Endodermal cell (in vitro differentiated cells): ENCODE measurements at places on chromosomes 3 and 15. TPM values are rescaled to one million over a fixed set of nuclear protein-coding genes. Genes with fewer than 3 reads are reported as not detected.
A peak's percentile ranks its signal among the peaks of the same experiment; 100 is the strongest.

GRCh38 chr3:7226393-7226792, 365.5 kb downstream of the GRM7 start:
- no peaks in the 10 kb centered on the region for H3K36me3 ChIP-seq
- DNase-seq = no peak
- H3K27ac ChIP-seq = no peak overlapping the region
- H3K4me1 ChIP-seq = no peaks in the 10 kb centered on the region

DNA sequence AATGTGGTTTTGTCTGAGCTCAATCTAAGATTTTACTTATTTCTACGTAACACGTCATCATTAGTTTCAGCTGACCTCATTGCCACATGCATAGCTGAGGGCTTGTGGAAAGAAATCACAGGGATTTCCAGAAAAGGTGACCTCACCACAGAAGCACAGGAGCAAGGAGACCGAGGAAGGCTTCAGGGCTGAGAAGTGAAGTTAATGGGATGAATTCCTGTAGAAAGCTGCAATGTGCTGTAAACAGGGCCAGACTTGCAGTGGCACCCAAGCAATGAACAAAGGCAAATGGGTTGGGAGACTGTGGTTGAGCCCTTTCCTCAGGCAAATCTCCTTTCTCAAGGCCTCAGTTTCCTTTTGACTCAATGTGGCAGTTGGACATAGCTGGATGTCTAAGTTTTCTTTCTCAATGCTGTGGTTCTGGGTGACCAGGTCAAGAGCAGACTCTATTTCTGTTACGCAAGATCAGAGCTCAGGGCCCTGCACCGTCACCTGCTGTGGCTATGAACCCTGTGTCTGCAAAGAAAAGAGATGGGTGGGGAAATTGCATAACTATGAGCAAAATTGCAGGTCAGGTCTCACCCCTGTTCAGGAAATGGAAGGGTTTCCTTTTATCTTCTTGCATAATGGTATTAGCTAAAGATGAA, 252.2 kb upstream of the TBL1XR1 start:
- no peaks in the 10 kb centered on the region for H3K4me1 ChIP-seq
- no peaks in the 10 kb centered on the region for H3K36me3 ChIP-seq
- H3K4me3 ChIP-seq = no peak overlapping the region
- no peak overlapping the region for H3K27ac ChIP-seq

GRCh38 chr3:38121832-38122461, 15.0 kb downstream of the ACAA1 start:
- DNase-seq = peak; percentile 21
- H3K4me1 ChIP-seq = no peaks in the 10 kb centered on the region
- H3K36me3 ChIP-seq = peaks cover 55% of the 10 kb centered on the region
- no peak overlapping the region for H3K4me3 ChIP-seq
- no peaks in the 10 kb centered on the region for H3K27me3 ChIP-seq

DNA sequence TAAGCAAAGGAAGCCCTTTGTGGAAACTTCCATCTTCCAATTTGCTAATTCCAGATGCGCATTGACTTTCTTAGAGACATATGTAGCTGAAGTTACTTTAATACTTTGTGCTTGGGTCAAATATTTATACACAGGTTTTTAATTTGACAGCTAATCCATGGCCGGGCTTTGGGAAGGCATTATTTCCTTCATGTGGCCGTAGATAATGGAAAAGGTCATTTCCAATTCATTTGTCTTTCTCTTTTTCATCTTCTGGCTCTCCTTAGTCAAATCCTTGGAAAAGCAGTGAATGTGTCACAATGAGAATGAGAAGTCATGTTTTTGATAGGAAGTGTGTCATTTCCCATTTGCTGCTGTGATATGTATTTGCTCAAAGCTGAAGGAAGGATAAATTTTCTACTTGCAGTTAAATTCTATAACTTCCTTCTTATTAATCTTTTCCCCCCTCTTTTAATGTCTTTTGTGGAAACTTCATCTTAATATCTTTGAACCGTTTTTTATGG, 323.3 kb downstream of the CLSTN2 start:
- no peaks in the 10 kb centered on the region for H3K4me1 ChIP-seq
- no peak overlapping the region for H3K27ac ChIP-seq
- H3K4me3 ChIP-seq = no peak overlapping the region
- no peaks in the 10 kb centered on the region for H3K27me3 ChIP-seq
- H3K36me3 ChIP-seq = no peaks in the 10 kb centered on the region

THSD4 gene
- total RNA-seq = 5.4 and 5.7 TPM in 2 replicates

DNA sequence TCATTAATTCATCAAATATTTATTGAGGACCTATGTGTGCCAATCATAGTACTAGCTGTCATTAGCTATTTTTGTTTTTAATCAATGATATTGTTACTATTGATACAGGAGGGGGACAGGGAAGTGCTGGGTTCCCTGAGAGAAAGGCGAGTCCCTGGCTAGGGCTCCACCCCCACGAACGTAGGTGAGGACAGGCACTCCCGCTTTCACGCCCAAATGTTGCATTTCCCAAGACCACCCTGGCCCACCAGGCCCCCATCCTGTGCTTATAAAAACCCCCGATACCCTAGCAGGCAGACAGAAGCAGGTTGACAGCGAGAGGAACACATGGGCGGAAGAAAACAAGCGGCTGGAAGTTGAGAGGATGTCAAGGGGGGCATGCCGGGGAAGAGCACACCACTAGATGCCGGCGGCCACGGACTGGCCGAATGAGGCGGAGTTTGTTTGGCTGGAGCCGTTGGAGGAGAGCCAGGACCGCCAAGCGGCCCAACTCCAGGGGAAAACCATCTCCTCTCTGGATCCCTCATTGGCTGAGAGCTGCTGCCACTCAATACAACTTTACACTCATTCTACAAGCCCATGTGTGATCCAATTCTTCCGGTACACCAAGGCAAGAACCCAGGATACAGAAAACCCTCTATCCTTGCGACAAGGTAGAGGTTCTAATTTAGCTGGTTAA, 798.7 kb upstream of the SEMA6D start:
- H3K27me3 ChIP-seq = peaks cover 25% of the 10 kb centered on the region
- H3K36me3 ChIP-seq = no peaks in the 10 kb centered on the region
- H3K4me3 ChIP-seq = no peak overlapping the region

DNA sequence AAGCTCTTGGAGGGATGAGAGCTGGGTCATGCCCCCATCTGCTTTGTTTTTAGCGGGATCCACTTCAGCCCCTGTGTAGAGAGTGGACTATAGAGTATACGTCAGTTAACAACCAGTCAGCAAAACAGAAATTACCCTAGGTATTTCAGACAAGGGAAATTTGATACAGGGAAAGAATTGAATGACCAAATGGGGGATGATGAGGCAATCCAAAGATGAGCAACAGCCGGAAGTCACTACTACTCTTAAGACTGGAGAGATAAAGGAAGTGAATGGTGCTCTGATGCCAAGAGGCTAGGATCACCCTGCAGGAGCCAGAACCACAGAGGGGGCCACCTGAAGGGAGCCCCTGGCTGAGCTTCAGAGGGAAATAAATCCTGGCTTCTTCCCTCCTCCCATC, 1.7 kb upstream of the GPR62 start:
- peaks cover 46% of the 10 kb centered on the region for H3K27me3 ChIP-seq
- no peak overlapping the region for H3K27ac ChIP-seq
- H3K4me1 ChIP-seq = no peaks in the 10 kb centered on the region
- no peak for DNase-seq
- peaks cover 19% of the 10 kb centered on the region for H3K36me3 ChIP-seq
- no peak overlapping the region for H3K4me3 ChIP-seq

DNA sequence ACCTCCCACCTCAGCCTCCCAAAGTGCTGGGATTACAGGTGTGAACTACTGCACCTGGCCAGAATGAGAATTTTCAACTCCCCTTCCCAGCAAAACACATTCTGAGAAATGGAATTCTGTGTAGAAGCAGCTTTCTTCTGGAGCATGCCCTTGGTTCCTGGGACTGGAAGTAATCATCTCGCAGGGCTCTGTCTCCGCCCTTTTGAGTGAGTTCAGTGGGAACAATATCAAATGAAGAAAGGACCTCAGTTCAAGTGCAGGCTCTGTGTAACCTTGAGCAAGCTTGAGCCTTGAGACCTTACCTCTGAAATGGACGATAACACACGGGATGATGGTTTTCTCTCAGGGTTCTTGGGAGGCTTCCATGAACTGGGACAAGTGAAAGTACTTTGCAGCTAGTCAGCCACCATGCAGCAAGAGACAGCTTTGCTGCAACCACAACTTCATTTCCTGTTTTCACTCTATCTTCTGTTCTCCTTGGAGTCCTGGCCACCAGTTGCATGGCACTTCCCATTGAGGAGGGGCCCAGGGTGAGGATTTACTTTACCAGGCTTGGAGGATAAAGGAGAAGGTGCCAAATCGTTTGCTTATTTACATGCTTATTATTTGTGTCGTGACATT, 35.7 kb upstream of the IGF1R start:
- H3K27ac ChIP-seq = no peak overlapping the region
- no peak for DNase-seq
- H3K27me3 ChIP-seq = no peaks in the 10 kb centered on the region
- H3K4me3 ChIP-seq = no peak overlapping the region

DNA sequence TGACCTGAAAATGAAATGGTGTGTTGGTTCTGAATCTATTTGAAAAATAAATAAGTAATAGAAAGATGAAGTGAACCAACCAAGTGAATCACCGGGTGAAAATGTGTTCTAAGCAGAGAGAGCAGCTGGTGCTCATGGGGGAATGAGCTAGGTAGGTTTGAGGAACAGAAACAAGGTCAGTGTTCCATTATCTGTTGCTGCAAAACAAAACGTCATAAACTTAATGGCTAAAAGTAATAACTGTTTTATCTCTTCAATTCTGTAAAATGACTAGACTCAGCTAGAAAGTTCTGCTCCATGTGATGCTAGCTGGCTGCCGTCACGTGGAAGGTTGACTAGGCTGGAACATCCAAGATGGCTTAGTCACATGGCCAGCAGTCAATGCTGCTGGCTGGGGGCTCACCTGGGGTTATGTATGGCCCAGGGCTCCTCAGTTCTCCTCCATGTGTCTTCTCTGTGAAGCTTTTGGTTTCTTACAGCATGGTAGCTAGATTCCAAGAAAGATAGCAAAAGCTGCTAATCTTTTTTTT, 13.3 kb upstream of the SH3BP5 start:
- no peak overlapping the region for H3K27ac ChIP-seq
- H3K4me3 ChIP-seq = no peak overlapping the region
- no peak for DNase-seq
- H3K36me3 ChIP-seq = no peaks in the 10 kb centered on the region
- H3K27me3 ChIP-seq = no peaks in the 10 kb centered on the region

DNA sequence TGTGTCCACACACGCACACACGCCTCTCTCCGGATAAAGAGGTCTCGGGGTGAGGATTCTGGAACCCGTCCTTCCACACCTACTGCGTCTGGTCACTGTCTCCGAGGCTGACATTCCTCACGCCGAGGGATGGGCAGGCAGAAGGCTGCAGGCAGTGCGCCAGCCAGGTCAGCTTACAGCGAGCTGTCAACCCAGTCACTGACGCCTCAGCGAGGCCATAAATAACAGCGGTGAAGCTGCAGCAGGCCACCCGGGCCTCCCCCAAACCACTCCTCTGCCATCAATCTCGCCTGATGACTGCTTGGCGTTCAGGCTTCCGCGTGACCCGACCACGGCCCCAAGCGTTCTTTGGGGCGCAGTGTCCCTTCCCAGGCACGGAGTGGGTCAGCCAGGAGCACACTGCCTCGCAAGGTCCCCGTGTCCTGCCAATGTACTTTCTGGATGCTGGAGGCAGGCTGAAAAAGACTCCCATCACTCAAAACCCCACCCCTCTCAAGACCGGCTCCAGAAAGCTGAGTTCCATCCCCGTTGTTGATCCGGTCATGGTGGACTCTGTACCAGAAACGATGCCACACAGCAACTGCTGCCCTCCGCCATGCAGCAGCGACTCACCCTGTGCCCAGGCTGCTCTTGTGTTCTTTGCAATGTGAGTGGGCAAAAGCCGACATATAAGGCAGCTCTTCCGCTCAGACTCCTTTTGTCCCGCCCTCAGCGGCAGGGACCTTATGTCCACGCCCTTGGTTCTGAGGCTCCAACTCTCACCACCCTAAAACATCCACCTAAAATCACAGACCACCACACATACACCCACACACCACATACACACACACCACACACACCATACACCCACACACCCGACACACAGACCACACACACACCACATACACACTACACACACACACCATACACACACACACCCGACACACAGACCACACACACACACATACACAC, 27.1 kb downstream of the CPN2 start:
- no peak for DNase-seq
- H3K27me3 ChIP-seq = no peaks in the 10 kb centered on the region
- H3K4me1 ChIP-seq = no peaks in the 10 kb centered on the region
- no peaks in the 10 kb centered on the region for H3K36me3 ChIP-seq
- no peak overlapping the region for H3K4me3 ChIP-seq

CHRNA5 gene
- total RNA-seq = 7.2 to 23.2 TPM (median 23.0 TPM) in 3 replicates

GRCh38 chr15:72784456-72784876, 908 bp upstream of the ADPGK start:
- no peak for DNase-seq
- H3K4me3 ChIP-seq = peak overlapping the region; percentile 99
- peak overlapping the region; percentile 80 for H3K27ac ChIP-seq
- no peaks in the 10 kb centered on the region for H3K27me3 ChIP-seq

GRCh38 chr3:194395778-194396538, 3.1 kb downstream of the GP5 start:
- DNase-seq = peak; percentile 79
- H3K27ac ChIP-seq = no peak overlapping the region
- H3K27me3 ChIP-seq = peaks cover 54% of the 10 kb centered on the region
- H3K4me3 ChIP-seq = no peak overlapping the region
- H3K4me1 ChIP-seq = peaks cover 5% of the 10 kb centered on the region

SATB1 gene
- 37.5 to 76.6 TPM (median 38.6 TPM) in 3 replicates for total RNA-seq

DNA sequence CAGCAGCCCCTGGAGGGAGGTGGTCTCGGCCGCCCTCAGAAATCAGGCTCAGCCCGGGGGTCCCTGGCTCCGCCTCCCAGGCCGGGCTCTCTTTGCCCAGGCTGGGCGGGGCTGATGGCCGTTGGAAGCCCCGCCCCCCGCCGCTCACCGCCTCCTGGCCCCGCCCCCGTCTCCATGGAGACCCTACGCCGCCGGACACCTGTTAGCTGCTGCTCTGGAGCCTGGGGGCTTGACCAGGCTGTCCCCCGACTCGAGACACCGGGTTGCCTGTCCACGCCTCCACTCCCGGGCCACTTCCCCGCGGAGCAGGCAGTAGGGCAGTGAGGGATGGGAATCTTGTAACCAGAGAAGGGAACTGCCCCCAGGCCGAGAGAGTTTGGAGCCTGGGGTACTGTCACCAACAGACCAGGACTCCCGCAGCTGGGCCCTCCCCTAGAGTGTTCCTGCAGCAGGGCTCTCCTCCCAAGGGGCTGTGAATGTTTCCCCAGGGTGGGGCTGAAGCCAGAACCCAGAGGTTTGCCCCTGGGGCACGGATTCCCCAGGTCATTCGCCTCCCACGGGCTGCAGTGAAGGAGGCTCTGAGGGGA, 27.8 kb upstream of the RPL32 start:
- no peak overlapping the region for H3K27ac ChIP-seq
- H3K27me3 ChIP-seq = peaks cover 26% of the 10 kb centered on the region
- no peaks in the 10 kb centered on the region for H3K4me1 ChIP-seq
- H3K36me3 ChIP-seq = no peaks in the 10 kb centered on the region
- peak overlapping the region; percentile 73 for H3K4me3 ChIP-seq
